ENCODE measurements at places on chromosomes 16 and 17. TPM values are rescaled to one million over a fixed set of nuclear protein-coding genes. Genes with fewer than 3 reads are reported as not detected.

Gene WNT9B
- total RNA-seq, result 0.13 TPM

Gene ITGAD
- total RNA-seq, result not detected

Gene C16orf89
- 1.4 TPM for total RNA-seq

Gene SBK1
- not detected for total RNA-seq

Gene ZNF287
- 6.3 TPM for total RNA-seq

Gene CTRB1
- total RNA-seq, result not detected

Gene RHBDL1
- total RNA-seq, result 4.2 TPM

Gene TM4SF5
- total RNA-seq, result not detected

Gene VTN
- 0.53 TPM for total RNA-seq

Gene GGT6
- total RNA-seq, result not detected

Gene XAF1
- 31.7 TPM for total RNA-seq

Gene CCL15
- not detected for total RNA-seq

Gene CA7
- total RNA-seq, result not detected

Gene HLF
- total RNA-seq, result 3.7 TPM

Gene STXBP4
- 5.8 TPM for total RNA-seq

Gene CKLF
- 49.4 TPM for total RNA-seq

Gene KRT24
- not detected for total RNA-seq

Gene LLGL1
- 27.3 TPM for total RNA-seq

Gene SYCE1L
- total RNA-seq, result 1.2 TPM

Gene SLFN14
- total RNA-seq, result not detected

Gene IL17C
- not detected for total RNA-seq

Gene PCGF2
- 5.6 TPM for total RNA-seq

Gene CPNE7
- total RNA-seq, result 8.9 TPM

Gene CLEC18A
- total RNA-seq, result 0.93 TPM

Gene TEKT5
- 0.12 TPM for total RNA-seq

Gene SLC5A10
- not detected for total RNA-seq

Gene TLCD2
- total RNA-seq, result 3.6 TPM

Gene GFAP
- 0.44 TPM for total RNA-seq

Gene TSPAN10
- 0.81 TPM for total RNA-seq

Gene OMG
- 0.26 TPM for total RNA-seq

Gene DNASE1L2
- 1.1 TPM for total RNA-seq

Gene IL32
- total RNA-seq, result 4.4 TPM

Gene RBFOX1
- total RNA-seq, result not detected

Gene KRT28
- not detected for total RNA-seq

Gene BICDL2
- total RNA-seq, result 0.13 TPM

Gene CBLN1
- not detected for total RNA-seq

Gene KIFC3
- total RNA-seq, result 52.8 TPM

Gene TMC5
- 0.79 TPM for total RNA-seq

Gene ADGRG1
- 9.0 TPM for total RNA-seq

Gene ABI3
- total RNA-seq, result 0.25 TPM

Gene RAB40C
- 8.3 TPM for total RNA-seq

Gene SCARF1
- 2.3 TPM for total RNA-seq

Gene POLR2C
- total RNA-seq, result 107 TPM

Gene CX3CL1
- 7.7 TPM for total RNA-seq

Gene ZNF594
- total RNA-seq, result 7.8 TPM

Gene ZNF750
- total RNA-seq, result not detected

Gene GLYR1
- 43.9 TPM for total RNA-seq

Gene SDR42E1
- under 0.01 TPM for total RNA-seq

Gene EXOC7
- total RNA-seq, result 98.9 TPM

Measured in aortic smooth muscle cell (primary cell).